ENCODE measurements at places on chromosomes 5 and 9.

GRCh38 chr9:120910643-120911042 is 16.0 kb downstream of the TRAF1 start:
- DNase-seq, result no peak

DNA sequence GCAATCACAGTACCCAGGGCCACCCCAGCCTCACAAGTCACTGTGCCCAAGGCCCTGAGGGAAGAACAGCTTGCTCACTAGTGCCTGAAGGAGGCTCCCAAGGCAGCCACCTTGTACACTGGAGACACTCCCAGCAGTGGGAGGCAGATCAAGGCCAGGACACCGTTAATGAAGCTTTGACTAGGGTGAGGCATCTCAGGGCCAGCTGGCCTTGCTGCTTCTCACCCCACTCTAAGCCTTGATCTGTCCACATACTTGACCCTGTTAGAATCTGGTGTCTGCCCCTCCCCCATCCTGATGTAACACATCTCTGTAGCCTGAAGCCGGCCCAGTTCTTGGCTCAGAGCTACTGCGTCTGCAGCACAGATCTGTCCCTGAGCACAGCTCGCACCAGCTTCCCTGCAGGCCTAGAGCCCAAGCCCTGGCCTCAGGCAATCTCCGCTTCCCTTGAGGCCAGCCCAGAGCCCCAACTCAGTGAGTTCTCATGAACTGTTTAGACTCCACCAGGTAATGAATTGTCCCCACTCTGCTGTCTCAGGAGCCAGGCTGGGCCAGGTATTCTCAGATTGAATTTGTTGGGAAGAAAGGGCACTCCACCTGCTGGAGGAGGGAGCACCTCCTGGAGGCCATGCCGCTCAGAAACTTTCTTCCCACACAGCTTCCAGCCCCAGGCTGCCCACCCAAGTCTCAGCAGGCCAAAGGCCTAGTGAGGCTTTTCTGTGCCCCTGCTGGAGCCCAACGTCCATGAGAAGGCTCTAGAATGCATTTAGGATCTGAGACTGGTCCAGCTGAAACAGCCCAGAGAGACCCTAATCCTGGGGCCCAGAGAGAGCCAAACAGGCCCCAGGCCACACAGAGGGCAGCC is 13.4 kb upstream of the JADE2 start:
- DNase-seq, result peak; percentile 41

DNA sequence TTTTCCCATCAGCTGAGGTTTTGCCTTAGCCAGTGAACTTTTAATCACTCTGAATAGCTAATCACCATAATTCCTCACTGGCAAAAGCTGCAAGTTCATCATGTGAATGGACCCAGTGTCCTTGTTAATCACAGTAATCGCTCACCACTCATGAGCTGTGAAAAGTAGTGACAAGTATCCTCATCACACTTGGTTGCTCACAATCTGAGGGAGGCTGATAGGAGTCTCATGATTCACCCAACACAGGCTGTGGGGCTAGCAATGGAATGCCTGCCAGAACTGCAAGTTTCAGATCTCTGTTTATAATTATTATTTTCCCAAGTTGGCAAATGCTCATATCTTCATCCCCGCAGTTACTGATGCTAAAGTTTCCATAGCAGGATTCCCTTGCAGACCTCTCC is 467.2 kb downstream of the KIF4B start:
- DNase-seq, result no peak

DNA sequence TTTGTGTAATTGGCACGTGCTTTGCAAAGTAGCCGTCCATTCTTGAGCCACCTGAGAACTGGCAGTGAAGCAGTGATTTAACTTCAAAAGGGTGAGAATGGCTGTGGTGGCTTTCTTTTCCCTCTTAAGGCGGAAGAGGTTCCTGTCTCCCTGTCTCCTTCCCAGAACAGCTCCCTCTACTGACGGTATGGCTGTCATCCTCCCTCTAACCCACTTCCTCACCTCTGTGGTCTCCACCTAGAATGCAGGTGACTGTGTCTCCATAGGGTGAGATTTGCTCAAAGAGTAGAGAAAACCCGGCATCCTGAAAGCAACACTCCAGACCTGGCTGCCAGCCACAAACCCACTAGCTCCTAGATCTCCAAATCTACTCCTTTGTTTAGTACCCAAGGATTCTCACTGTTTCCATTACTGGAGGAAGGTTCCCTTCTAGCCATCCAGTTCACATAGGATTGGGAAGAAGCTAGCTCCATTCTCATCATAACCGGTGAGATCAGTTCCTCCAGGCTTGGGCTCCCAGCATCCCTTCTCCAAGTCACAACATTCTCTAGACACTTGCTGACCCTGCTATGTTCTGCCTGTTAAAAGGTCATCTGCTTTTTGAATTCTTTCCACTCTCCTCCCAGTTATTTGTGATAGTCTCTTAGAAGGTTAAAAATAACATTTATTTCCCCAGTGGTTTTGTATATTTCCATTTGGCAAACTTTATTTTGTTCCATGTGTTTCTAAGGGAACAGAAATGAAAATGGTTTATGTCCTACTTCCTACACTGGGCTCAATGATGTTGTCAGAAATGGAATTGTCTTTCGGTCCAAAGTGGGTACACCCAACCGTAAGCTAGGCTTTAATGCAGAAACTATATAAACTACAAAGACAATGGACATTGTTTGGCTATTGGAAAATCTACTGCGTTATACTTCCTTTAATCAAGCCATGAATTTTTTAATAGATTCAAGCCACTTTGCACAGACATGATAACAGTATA is 269.4 kb downstream of the CWC27 start:
- DNase-seq, result no peak

- no peak for DNase-seq
Observed at GRCh38 chr9:77714077-77714549, 66.0 kb upstream of the GNA14 start.

DNA sequence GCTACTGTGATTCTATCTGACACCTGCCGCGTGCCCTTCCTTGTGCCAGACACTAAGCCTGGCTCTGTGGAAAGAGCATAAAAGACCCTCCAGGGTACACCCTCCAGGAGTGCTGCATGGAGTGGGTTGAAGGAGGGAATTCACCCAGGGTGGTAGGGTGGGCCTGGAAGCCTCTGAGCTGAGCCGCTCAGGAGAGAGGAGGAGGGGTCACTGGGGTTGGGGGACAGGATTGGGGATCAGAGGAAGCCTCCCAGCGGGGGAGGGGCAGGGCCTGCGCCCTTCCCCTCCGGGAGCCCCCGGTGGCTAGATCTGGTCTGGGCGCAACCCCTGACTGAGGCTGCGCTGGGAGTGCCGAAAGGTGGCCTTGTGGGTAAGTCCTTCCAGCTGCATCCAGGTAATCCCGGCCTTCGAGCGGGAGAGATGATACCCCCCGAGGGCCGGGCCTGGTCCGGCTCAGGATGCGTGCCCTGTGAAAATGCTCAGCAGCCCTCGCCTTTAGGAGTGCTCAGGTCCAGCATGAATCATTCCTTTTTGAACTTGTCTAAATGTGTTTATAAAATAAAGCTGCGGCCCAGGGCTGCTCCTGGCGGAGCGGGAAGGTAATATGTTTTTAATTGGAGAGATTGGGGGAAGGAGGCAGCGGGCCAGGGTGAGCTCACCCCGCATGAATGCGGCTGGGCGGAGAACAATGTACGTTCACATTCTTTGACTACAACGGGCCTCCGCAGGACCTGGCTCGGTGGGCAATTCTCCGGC is 118.1 kb upstream of the SMIM23 start:
- no peak for DNase-seq

- peak; percentile 30 for DNase-seq
Observed at GRCh38 chr9:69932901-69933300, 110.7 kb upstream of the MAMDC2 start.

GRCh38 chr5:120614531-120615180 is 150.6 kb downstream of the PRR16 start:
- DNase-seq, result no peak

Measured in NCI-H460 (cell line).